Stimulated activated CD8-positive, alpha-beta memory T cell treated with anti-CD3 and anti-CD28 coated beads, Interleukin-15, amount 100 ng/mL, for 24 hours (primary cell): ENCODE measurements at places on chromosomes 5 and 9.

DNA sequence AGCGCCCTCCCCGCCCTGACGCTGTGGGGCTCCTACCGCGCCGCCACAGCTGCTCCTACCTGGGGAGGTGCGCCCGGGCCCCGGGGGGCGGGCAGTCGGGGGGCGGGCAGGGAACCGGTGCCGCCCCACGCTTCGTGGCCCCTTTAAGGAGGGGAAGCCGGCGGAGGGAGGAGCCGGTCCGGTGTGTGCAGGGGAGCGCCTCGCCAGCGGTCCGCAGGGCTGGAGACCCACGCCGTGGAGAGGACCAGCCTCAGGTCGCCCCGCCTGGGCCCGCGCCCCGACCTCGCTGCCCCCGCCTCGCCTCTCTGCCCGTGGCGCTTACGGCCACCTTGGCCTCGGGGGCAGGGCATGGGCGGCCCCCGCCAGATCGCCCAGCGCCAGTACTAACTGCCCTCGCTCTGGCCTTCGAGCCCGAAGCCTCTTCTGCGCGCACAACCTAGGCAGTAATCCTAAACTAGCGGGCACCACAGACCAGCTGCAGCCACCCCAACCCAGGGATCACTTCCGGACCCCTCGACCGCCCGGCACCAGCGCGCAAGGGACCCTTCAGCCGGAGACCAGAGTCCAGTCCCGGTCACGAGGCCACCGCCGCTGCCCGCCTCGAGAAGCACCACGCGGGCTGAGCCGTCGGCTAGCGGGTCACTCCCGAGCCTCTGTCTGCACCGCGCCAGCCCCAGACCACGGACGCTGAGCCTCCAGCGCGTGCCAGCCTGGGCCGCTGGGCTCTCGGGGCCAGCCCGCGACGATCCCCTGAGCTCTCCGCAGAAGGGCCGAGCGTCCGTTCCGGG is at the start of gene FOXE1:
Gene FOXE1 (plus strand): TSS at position 171 of the 788 bp plus-strand sequence. CDS start 689 bp downstream, outside the sequence.
- DNase-seq, result no peak

- DNase-seq, result no peak
Measured at GRCh38 chr9:2228132-2228531, 213.0 kb downstream of the SMARCA2 start.

DNA sequence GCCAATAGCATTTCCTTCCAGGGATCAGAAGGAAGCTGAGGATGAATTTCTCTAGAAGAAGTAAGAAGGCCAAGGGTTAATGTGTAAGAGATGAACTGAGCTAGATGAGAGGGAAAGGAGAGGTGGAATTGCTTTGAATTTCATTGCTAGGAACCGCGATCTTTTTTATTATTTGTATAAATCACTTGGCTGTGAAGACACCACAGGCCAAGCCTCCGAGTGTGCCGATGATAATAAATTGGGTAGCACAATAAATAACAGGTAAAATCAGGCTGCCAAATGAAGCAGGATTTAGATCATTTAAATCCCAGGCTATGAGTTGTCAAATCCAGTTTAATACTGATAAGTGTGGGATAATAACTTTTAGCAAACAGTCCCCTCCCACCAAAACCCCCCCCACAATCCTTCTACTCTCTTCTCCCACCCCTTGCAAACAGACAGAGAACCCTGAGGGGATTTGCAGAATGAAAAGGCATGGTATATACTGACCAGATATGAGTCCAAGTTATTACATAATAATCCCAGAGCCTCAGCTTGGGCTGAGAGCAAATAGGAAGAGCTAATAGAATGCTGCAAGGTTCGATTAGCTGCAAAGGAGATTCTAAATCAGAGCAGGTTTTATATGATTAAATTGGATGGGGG is 143.5 kb downstream of the PPP2R2B start:
- no peak for DNase-seq

GRCh38 chr9:108496846-108497245 is 358.9 kb downstream of the ACTL7B start:
- no peak for DNase-seq

GRCh38 chr9:3900673-3901318 is 375.0 kb upstream of the RFX3 start:
- no peak for DNase-seq

GRCh38 chr5:138528744-138529469 is 14.1 kb downstream of the ETF1 start:
- no peak for DNase-seq

DNA sequence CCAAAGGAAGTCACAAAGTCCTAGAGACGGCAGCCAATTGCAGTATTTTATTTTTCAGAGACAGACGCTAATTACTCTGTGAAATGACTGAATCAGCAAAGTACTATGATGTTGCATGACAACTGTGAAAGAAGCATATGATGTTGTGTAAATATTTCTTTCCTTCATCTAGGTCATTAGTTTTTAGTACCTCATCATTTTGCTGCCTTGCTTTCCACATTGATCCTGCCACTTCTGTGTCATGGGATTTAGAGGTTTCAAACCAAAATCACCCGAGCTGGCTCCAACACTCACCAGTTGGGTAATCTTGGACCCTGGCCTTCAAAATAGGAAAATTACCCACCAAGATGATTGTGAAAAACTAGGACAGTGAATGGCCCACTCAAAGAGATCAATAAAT is 585.2 kb downstream of the ACTL7B start:
- no peak for DNase-seq
